GM19239 (cell line): ENCODE measurements at places on chromosomes 5 and 9.

GRCh38 chr9:84851935-84852585, 182.5 kb downstream of the NTRK2 start:
- no peak for DNase-seq

- DNase-seq = no peak
Observed at GRCh38 chr5:41199660-41200059, 13.7 kb downstream of the C6 start.

DNA sequence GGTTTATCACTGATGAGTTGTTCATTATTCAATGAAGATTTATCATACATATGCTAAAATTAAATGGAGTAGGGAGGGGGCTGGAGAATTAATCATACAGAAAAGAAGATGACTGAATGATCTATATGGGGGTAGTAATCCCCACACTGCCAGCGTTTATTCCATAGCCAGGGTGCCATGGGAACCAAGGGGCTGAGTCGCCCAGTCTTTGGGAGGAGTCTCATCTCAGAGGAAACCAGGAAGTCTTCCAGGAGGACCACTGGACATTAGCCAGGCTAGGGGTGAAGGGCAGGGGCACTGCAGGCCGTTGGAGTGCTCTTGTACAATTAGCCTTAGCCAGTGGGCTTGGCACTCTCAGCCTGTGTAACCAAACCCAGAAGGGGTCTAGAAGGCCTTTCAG, 226.5 kb downstream of the ARL15 start:
- DNase-seq = no peak

DNA sequence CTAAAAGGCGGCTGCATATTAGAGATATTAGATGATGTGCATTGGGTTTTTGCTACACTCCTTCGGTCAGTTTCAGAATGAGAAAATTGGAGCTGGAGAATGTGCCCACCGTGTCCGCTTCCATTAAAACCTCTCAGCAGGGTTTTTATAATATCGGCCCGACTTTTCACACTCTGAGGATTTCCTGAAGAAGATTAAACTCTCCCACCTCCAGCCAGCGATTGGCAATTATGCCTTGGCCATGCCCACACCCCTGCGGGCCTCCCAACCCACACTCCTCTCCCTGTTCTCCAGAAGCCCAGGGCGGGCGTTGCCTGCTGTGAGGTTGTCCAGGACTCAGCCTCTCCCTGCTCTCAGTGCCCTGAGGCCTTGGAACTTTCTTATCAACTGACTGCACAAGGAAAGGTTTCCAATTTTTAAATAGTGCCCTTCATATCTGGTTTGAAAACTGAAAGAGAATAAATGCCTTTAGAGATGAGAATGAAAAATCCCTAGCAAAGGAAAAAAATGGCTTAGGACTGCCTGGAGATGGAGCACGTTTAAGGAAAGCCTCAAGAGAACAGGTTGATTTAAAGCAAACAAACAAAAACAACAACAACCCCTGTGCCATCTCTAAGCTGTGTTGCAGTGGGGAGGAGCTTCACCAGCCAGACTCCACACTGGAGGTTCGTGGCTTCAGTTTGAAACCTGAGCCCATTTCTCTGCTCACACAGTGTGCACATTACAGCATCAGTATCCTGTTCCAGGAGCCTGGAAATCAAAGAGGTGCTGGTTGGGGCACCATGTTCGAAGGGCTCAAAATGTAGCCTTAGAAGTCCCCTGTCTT, 292.9 kb downstream of the NSG2 start:
- no peak for DNase-seq

DNA sequence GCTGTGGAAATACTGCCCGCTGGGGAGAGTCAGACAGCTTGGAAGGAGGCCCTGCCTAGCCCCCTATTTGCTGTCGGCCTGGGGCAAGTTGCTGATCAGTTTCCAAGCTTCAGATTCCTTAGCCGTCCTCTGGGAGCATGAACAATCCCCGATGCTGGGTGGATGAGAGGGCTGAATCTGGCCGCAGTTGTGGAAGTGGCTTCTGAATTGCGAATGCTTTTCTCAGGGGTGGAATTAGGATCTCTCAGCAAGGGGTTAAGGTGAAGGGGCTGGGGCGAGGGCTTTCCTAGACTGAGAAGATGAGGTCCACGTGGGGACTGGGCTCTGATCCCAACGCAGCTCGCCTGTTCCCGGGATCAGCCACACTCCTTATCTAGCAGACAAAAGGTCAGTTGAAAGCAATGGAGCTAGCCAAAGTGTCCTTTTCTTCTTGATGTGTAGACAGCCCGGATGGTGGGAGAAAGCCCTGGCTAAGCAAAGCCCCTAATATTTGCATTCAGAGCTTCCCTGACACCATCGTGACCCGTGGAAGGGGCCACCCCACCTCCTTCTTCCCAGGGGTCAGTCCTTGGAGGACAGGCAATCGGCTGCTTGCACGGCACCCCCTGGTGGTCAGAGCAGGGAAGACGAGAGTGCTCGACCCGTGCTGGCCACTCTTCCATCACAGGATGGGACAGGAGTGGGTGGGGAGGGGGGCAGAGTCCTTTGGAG, 54.9 kb downstream of the COL15A1 start:
- DNase-seq = peak; percentile 57

DNA sequence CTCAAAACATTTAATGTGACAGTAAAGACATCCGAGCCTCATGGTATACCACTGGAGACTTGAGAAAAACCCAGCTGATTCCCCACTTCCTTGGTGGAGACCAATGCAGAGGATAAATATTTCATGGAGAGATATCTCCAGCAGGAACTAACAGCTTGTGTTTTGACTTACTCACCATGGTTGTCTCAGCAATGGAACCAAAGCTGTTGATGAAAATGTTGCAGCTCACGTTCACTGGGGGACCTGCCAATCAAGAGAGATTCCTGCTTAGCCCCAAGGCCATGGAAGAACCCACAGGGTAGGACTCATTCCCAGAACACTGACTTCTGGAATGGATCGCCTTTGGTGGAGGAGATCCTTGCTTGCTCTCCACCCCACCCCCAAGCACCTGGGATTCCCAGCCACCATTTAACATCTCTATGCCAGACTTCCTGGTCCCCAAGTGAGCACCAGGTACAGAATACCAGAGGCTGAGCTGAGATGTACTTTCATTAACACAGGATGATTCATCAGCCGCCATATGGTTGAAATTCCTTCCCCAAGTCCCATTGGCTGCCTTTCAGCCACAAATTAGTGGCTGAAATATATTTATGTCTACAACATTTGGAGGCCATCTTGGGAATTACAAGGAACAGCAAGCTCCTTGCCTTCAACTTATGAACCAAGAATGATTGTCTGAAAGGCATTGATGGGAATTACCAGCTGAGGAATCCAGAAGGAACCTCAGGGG, 37.9 kb downstream of the GLRA1 start:
- DNase-seq = no peak

GRCh38 chr9:18905028-18905882, 127.8 kb downstream of the SAXO1 start:
- no peak for DNase-seq

DNA sequence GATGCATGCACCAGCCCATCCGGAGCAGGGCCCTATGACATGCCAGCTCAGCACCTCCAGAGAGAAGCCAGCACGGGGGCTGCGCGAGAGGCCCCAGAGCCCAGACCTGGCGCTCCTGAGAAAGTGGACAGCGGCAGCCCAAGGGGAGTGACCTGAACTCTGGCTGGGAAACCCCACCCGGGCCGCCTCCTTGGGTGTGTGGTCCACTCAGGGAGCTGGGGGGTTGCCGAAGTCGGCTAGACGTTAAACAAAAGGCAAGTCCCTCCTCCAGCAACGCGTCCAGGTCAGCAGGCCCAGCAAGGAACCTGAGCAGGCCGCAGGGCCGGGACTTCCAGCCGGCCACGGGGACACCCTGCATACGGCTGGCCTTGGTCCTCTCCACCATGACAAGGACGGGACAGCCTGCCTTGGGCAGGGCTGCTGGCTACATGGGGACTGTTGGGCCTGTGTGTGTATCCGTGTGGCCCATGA, 35.7 kb downstream of the NACC2 start:
- no peak for DNase-seq

- DNase-seq = peak; percentile 36
Observed at GRCh38 chr5:16616536-16617273, at the start of gene RETREG1. Gene RETREG1, minus strand, starts transcription at chr5:16616997. Its CDS starts 26 bp downstream, at chr5:16616971.
